Kidney epithelial cell (primary cell): ENCODE measurements at places on chromosomes 5 and 9. TPM values are rescaled to one million over a fixed set of nuclear protein-coding genes. Genes with fewer than 3 reads are reported as not detected.

Gene ACTL7A
- not detected in 2 replicates for total RNA-seq

Gene PFN3
- total RNA-seq, result not detected in 2 replicates

DNA sequence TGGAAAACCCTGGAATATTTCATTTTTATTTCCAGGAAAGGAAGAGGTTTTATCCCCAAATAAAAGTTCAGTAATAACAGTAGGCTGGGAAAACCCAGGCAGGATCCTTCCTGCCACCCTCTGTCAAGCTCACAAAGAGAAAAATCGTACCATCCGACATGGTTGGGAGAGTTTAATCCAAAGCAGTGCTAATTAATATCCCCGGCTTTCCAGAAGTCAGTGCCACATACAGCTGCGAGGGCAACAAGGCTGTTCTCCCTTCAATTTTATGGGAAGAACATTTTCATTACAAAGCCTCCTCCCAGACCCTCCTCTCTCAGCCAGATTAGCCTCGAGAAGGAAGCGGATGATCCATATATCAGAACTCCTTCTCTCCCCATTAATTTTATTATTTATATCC lies 95.5 kb downstream of the PAX5 start:
- no peak for DNase-seq

DNA sequence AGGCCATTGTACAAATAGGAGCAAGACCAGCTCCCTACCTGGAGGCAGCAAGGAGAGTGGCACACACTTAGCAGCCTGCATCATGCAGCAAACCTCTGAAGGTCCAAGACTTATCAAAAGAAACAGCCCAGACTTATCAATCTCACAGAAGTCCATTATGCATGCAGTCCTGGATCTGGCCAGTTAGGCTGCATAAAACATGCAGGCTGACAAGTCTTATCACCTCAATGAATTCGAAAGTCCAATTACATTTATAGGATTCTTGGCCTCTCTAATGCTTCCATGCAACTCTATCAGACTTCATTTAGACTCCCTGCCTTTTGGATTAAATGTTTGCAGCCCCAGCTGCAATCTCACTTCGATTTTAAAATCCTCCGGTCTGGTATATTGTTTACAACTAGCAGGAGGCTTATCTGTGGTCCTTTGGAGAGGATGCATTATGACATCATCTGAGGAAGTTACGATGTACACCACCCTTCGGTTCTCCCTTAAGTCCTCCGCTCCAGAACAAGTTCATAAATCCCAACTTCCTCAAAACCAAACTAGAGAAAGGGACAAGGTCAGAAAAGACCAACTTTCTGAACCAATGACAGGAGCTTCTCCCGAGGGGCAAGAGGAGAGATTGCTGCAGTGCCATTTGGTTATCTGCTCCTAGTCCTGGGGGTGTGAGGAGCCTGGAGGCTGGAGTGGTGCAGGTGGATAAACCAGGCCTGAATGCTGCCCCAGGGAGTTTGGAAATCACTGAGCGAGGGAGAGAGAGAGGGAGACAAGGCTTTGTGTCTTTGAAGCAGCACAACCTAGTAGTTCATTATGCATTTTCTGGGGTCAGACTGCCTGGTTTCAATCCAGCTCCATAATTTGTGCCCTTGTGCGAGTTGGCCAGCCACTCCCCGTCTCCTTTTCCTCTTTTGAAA lies 313.9 kb downstream of the TLE1 start:
- DNase-seq, result no peak

- no peak for DNase-seq
Observed at GRCh38 chr5:142152384-142152732, 43.8 kb downstream of the NDFIP1 start.

DNA sequence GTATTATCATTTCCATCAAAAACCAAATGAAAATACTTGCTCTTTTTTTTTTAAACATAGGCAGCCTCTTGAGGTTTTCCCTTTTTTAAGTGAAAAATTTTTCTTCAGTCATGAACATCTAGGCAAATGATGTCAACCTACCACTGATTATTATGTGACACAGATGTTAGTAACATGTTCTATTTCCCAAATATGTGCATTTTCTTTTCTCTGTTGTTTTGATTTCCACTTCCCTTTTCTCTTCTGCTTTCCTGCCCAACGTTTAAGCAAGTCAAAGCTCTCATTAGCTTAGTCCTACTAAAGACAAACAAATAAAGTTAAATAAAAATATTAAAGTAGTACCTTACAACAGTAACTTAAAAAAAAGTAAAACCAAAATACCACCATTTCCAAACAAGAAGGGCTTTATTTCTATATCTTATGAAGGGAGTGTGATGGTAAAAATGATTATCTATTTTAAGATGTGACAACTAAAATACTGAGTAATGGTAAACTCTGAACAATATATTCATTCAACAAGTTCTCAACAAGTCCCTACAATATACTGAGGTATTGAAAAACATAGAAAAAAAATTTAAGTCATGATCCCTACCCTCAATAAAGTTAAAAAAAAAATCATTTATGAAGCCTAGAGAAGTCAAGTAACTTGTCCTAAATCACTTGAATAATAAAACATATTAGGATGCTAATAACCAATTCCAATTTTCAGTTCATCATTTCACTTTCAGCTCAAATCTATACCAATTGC lies 9.4 kb downstream of the SLC38A9 start:
- no peak for DNase-seq

DNA sequence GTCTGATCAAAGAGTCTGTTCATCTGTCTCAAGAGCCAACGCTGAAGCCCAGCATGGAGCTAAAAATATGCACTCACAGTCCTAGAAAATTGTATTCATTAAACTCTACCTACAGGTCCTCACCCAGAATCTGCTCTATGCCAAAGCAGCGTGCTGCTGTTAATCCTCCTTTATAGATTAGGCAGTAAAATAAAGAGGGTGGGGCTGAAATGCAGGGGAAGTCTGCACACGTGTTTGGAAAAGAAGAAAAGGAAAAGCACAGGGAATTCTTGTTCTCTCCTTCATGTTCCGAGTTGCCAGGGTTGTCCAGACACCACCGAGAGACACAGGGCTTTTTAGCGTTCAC lies 121.4 kb upstream of the TMEM161B start:
- no peak for DNase-seq
